ENCODE measurements at places on chromosomes 2 and 18.
A peak's percentile ranks its signal among the peaks of the same experiment; 100 is the strongest.

DNA sequence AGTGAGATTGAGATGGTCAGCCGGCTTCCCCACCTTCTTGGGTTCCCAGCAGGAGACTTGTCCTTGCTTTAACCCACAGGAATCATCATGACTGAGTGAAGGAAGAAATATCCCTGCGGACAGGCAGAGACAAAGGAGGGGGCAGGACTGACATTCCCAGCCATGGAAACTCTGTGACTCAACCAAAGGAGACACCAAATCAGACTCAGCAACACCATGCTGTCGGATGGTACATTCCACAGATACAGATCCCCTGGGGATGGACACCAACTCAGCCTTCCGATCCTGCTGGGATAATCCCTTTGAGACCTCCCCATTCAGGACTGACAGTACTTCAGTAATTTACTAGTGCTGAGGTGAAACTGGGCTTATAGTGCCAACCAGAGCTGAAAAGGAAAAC is 518.3 kb downstream of the XIRP2 start:
- DNase-seq = no peak

DNA sequence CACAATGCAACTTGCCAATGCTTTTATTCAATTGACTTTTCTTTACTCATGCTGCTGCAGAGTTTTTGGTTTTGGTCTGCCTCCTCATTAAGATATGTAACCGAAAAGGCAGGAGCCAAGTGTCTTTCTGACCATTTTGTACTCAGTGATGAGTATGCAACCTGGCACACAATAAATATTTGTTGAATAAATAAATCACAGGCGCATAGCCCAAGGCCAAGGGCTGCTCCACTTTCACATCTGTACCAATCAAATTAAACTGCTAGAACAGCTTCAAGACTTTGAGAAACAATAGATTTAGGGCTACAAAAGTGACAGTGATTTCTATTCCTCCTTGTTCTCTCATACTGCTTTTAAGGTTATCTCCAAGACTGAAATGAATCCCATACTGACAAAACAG is 828.2 kb downstream of the RNF144A start:
- DNase-seq = no peak

DNA sequence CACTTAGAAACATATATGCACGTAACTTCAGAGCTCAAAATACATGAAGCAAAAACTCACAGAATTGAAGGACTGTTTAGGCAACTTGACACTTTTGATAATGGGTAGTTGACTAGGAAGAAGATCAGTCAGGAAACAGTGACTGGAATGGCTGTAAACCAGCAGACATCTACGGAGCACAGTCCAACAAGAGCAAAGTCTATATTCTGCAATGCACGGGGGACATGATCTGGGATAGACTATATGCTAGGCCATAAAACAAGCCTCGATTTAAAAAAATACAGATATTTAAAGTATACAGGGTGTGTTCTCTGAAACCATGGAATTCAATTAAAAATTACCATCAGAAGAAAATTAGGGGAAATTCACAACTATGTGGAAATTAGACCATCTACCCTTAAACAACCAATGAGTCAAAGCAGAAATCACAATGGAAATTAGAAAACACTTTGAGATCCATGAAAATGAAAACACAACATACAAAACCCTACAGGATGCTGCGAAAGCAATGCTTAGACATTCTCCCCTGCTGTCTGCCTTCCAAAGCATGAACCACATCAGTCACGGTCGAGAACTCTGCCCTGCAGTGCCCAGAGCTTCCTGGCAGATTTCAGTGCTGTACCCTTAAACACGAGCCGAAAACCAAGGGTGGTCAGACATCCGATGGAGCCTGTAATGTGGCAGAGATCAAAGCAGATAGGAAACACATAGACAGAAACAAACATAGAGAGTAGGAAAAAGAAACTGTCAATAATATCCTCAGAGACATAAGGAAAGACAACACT is 651.9 kb upstream of the HS6ST1 start:
- DNase-seq = no peak

DNA sequence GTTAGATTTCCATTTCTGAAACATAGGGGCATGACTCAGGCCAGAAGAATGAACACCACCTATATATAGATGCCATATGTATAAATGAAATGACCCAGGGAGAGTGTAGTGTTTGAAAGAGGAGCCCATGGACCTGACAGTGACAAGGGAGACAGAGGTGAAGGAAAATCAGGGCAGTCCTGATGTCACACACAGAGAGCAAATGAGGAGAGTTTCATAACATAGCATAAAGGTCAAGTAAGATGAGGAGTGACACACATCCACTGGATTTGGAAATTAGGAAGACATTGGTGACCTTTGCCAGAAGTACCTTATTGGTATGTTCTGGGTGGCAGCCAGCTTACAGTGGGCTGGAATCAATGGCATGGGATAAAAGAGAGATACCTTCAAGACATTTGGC is 276.7 kb downstream of the ZNF385B start:
- no peak for DNase-seq

DNA sequence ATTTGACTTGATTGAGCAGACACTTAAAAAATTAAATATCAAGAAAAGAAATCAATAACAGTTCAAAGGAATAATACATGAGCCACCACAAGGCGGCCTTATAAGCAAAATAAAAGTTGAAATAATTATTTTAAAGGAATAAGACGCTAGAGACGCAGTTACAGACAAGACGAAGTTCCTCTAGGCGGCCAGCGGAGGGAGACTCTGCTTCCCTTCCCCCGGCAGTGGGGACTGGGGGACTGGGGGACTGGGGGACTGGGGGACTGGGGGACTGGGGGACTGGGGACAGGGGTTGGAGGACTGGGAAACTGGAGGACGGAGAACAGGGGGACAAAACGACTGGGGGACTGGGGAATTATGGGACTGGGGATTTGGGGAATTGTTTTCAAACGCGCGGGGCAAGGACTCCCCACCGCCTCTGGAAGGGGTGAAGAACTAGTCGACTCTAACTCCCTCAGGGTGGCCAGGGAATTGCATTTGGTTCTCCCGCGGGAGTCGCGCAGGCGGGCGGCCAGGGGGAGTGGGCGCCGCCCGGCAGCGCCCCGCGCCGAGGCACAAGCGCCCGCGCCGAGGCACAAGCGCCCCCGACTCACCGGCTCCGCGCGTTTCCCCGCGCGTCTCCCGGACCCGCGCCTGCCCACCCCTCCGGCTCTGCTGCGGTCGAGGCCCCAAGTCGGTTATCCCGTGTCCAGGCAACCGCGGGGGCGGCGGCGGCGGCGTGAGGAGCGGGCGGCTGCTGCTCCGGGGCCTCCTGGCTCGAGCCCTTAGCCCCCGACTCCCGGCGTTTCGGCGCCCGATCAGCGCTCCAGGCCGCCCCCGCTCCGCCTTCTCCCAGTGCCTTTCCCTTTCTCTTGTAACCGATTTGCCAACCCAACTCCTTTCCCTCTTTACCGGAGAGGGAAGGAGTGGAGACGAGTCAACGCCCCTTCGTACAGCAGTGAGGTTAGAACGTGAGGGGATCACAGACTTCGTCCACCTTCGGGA is at the start of gene CCDC178:
Gene CCDC178, minus strand, starts transcription at position 662 of the 984 bp plus-strand sequence. CDS start 28,633 bp downstream, outside the sequence.
- DNase-seq = peak; percentile 88

DNA sequence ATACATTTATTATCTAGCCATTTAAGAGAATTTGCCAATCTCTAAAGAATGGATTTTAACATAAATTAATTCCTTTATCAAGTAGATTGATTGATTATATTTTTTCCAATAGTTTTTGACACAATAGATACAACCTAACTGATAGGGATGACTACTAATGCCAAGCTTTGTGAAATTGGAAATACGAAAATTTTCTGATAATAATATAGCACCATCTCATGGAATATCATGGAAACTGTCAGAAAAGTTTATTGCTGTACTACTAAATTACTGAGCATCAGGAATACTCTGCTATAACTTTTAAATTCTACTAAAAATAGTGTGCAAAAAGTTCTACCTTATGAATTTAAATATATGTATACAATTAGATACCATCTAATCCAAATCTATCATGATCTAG is 101.8 kb upstream of the MAP2 start:
- DNase-seq = no peak

DNA sequence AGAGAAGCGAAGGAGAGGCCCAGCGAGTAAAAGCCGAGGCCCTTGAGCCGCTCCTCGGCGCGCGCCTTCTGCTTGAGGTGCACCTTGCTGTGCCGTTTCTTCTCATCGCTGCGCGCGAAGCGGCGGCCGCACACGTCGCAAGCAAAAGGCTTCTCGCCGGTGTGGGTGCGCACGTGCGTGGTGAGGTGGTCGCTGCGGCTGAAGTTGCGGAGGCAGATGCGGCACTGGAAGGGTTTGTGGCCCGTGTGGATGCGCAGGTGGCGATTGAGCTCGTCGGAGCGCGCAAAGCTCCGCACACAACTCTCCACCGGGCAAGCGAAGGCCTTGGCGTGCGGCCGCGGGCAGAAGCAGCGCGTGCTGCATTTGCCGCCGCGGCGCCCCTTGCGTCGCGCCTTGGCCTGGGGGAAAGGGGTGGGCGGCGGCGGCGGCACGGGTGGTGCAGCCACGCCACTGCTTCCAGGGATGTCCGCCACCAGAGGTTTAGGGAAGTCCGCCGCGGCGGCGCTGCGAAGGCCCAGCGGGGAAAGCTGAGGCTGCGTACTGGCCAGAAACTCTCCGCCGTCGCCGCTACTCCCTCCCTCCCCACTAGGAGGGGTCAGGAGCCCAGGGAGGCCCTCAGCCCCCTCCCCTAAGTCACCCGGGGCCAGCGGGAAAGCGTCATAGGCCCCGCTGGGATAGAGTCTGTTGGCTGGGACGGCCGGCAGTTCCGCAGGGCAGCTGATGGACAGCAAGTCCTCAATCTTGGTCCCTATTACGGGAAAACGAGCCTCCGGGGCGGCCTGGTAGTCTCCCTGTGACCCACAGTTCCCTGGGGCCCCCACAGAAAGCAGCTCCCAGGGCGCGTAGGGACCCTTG is 1.7 kb downstream of the EGR4 start:
- DNase-seq = no peak

DNA sequence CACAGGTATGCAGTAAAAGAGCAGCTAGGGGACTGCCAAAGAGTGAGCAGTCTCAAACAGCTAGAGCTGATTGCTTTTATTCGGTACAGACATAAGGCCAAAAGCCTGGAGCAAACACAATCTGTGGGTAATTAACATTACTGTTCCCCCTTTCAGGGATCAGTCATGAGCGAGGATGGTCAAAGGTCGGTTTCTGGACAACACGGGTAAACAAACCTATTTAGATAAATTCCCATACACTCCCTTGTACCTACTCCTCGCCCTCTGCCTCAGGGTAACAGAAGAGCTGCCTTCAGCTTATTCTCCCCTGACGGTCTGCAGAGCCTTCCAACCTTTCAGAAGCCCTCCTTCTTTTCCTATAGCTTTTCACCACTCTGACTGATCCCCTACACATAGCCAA is 586.0 kb downstream of the SUCLG1 start:
- DNase-seq = no peak

- no peak for DNase-seq
Measured at GRCh38 chr2:9356261-9356660, 67.1 kb downstream of the ITGB1BP1 start.

DNA sequence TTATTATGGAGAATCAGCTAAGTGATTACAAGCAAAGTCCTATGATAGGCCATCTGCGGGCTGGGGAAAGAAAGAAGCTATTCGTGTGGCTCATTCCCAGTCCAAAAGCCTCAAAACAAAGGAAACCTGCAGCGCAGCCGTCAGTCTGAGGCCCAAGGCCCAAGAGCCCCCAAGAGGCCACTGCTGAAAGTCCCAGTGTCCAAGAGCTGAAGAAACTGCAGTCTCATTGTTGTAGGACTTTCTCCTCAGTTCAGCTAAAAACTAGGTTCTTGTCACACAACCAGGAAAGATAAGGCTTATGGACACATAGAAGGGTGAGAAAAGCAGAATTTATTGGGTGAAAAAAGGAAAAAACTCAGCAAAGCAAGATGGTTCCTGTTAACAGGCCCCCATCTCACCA is 143.2 kb downstream of the RHBDD1 start:
- peak; percentile 45 for DNase-seq

DNA sequence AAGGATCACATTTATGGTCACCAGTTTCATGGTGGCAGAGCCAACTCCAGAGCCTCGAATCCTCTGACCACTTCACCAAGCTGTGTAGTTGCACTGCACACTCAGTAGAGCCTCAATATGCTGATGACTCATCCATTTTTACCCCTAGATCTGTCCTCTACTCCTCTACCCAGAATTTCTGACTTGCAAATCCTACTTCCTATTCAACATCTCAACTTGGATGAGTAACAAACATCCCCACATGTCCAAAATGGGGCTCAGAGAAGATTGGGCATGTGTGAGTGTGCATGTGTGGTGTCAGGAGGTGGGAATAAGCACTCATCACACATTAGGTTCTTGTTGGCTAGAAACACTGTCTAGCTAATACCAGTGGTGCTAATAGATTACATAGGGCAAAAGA is 57.8 kb upstream of the IGFBP2 start:
- no peak for DNase-seq

DNA sequence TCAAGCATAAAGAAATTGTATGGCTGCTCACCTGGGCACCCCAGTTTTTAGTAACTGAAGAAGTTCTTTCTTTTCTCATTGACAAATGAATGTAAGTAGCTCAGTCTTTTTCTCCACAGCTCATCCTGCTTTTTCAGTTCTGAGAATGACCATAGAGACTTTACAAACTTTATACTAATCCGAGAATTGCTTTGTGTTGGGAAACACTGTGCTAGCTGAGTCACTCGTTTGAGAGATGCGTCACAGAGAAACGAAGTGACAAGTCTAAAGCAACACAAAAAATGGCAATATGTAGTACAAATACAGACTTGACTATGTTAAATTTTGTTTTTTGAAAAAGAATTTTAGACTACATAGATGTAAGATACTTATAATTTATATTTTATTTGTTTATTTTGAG is 9.0 kb downstream of the LRRTM4 start:
- DNase-seq = no peak

- DNase-seq = no peak
Measured at GRCh38 chr18:78396756-78397155, 582.9 kb upstream of the SALL3 start.

DNA sequence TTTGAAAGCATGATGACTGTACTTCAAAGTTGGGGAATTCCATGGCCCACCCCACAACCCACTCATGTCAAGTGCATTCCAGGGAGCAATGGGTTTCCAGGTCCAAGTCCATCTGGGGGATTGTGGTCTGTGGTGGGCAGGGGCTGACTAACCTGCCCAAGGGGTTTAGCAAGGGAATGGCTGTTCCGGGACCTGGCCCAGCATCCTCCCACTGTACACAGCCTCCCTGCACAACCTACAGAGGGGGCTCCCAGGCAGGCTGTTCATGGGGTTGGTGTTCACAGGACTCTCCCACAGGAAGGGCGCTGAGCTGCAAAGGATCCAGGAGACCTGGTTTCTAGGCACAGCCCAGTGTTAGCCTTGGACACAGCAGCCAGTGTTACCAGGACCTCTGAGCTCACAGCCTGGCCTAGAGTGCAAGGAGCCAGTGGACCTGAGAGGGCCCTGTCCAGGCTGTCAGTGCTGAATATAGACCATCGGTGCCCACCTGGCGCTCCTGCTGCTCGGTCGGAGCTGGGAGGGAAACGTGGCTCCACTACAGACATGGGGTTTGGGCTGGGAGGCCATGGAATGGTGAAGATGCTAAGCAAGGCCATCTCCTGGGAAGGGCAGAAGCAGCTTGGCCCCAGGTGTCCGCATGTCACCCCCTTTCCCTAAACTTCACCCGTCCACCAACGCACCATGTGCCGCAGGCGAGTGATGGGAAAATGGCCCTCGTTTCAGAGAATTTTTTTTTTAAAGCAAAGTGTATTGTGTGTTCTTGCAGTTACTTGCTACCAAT is 317.2 kb downstream of the GBX2 start:
- DNase-seq = no peak

Measured in foreskin fibroblast (primary cell).